ENCODE measurements at places on chromosomes 16 and 17.
A peak's percentile ranks its signal among the peaks of the same experiment; 100 is the strongest.

GRCh38 chr17:2033153-2033552, 3.2 kb downstream of the DPH1 start:
- no peak for DNase-seq
- no peaks in the 10 kb centered on the region for H3K27me3 ChIP-seq
- H3K27ac ChIP-seq, result no peak overlapping the region

DNA sequence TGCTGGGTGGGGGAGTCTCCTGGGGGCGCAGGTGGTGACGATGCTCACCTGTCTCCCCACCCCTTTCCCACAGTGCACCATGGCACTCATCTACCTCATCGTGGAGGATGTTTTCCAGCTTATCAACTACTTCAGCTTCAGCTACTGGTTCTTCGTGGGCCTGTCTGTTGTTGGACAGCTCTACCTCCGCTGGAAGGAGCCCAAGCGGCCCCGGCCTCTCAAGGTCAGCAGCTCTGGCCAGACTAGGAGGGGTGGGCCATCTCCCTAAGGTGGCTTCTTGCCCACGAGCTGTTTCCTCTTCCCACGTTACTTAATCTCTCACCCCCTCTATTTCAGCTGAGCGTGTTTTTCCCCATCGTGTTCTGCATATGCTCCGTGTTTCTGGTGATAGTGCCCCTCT, 14.5 kb downstream of the SLC7A6OS start:
- DNase-seq, result no peak
- no peak overlapping the region for H3K4me3 ChIP-seq
- peaks cover 87% of the 10 kb centered on the region for H3K36me3 ChIP-seq
- no peak overlapping the region for H3K27ac ChIP-seq
- H3K4me1 ChIP-seq, result peaks cover 26% of the 10 kb centered on the region

DNA sequence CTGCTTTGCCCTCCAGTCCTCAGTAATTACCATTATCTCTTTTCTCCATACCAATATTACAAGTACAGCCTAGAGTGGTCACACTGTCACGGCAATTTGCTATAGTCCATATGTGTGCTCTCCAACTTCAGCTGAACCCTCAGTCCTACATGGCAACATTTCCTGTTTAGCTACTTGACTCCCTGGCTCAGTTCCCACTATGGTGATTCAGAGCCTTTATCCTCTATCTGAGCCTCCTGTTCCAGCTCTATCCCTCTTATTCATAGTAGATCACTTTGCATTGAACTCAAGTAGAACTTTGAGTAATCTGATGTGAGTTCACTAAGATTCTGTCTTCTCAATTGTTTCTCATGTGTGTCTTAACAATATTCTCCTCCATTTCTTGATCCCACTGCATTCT, 43.7 kb upstream of the GOSR1 start:
- H3K4me1 ChIP-seq, result no peaks in the 10 kb centered on the region
- no peak for DNase-seq
- no peak overlapping the region for H3K27ac ChIP-seq
- peaks cover 64% of the 10 kb centered on the region for H3K36me3 ChIP-seq
- no peaks in the 10 kb centered on the region for H3K27me3 ChIP-seq

- DNase-seq, result peak; percentile 58
- peak overlapping the region; percentile 88 for H3K4me3 ChIP-seq
- no peaks in the 10 kb centered on the region for H3K27me3 ChIP-seq
- H3K4me1 ChIP-seq, result peaks cover 2% of the 10 kb centered on the region
These were observed 664 bp downstream of the NQO1 start for GRCh38 chr16:69725480-69726312.

DNA sequence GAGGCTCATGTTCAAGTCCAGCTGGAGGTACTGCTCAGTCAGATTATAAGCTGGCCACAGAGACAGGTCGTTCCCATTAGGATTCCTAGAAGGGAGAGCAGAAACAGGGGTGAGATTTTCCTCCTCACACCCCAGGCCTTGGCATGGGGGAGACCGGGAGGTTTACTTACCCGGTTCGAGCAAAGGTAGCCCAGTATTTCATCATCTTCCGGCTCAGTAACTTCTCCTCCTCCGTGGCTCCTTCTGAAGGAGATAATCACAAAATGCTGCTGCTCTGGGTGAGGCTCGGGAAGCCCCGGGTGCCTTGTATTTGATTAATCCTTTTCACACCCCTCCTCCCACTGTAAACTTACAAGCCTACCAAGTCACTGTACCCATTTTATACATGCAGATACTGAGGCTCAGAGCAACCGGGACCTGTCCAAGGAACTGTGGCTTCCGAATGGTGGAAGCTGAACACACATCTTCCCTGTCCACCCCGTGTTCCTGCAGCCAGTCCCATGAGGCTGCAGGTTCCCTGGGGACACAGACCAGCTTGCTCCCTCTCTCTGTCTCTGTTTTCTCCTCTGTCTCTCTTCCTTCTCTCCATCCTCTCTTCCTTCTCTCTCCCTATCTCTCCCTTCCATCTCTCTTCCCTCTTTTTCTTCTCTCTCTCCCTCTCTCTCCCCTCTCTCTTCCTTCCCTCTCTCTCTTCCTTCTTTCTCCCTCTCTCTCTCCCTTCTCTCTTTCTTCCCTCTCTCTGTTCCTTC, 13.9 kb upstream of the CES1 start:
- no peak overlapping the region for H3K27ac ChIP-seq
- no peaks in the 10 kb centered on the region for H3K4me1 ChIP-seq
- peaks cover 8% of the 10 kb centered on the region for H3K27me3 ChIP-seq
- H3K4me3 ChIP-seq, result no peak overlapping the region
- DNase-seq, result no peak
- H3K36me3 ChIP-seq, result no peaks in the 10 kb centered on the region

GRCh38 chr16:10728003-10728887, 15.4 kb upstream of the NUBP1 start:
- no peaks in the 10 kb centered on the region for H3K4me1 ChIP-seq
- H3K27ac ChIP-seq, result no peak overlapping the region
- H3K4me3 ChIP-seq, result no peak overlapping the region
- no peak for DNase-seq
- H3K27me3 ChIP-seq, result no peaks in the 10 kb centered on the region

- no peak for DNase-seq
- no peak overlapping the region for H3K4me3 ChIP-seq
- peaks cover 4% of the 10 kb centered on the region for H3K4me1 ChIP-seq
These were observed 151.7 kb downstream of the PRKCB start for GRCh38 chr16:23987443-23987842.

- peaks cover 3% of the 10 kb centered on the region for H3K4me1 ChIP-seq
- no peak overlapping the region for H3K27ac ChIP-seq
- H3K36me3 ChIP-seq, result no peaks in the 10 kb centered on the region
- no peak overlapping the region for H3K4me3 ChIP-seq
- H3K27me3 ChIP-seq, result peaks cover 70% of the 10 kb centered on the region
These were observed 42.2 kb downstream of the HOXB1 start for GRCh38 chr17:48488548-48489106.

- no peak for DNase-seq
- H3K27ac ChIP-seq, result no peak overlapping the region
- H3K4me1 ChIP-seq, result peaks cover 4% of the 10 kb centered on the region
- H3K27me3 ChIP-seq, result no peaks in the 10 kb centered on the region
- no peak overlapping the region for H3K4me3 ChIP-seq
These were observed 67.2 kb downstream of the CDH8 start for GRCh38 chr16:61969077-61969382.

GRCh38 chr16:10504404-10504885, 76.0 kb downstream of the EMP2 start:
- H3K4me1 ChIP-seq, result no peaks in the 10 kb centered on the region
- no peaks in the 10 kb centered on the region for H3K36me3 ChIP-seq
- no peak overlapping the region for H3K27ac ChIP-seq
- H3K4me3 ChIP-seq, result no peak overlapping the region

DNA sequence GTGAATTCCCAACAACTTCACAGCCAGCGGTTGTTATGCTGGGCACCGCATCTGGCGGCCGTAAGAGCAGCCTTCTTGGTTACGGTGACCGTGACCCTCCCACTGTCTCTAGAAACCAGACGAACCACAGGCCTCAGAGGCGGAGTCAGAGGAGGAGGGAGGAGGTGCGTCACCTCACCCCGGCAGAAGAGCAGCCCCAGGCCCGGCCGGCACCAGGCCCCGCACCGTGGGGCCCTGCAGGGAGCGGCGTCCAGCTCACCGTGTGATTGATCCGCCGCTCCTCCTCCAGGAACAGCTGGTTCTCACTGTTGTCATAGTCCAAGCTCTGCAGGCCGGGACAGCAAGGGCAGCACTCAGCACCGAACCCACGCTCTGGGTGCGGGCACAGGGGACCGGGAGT, 13.7 kb downstream of the CLCN7 start:
- DNase-seq, result no peak
- no peak overlapping the region for H3K4me3 ChIP-seq
- peaks cover 14% of the 10 kb centered on the region for H3K36me3 ChIP-seq

- H3K27me3 ChIP-seq, result no peaks in the 10 kb centered on the region
- DNase-seq, result peak; percentile 67
- H3K36me3 ChIP-seq, result no peaks in the 10 kb centered on the region
- H3K4me3 ChIP-seq, result no peak overlapping the region
These were observed 10.2 kb downstream of the ARSG start for GRCh38 chr17:68301438-68301959.

- no peaks in the 10 kb centered on the region for H3K4me1 ChIP-seq
- H3K36me3 ChIP-seq, result no peaks in the 10 kb centered on the region
- H3K27me3 ChIP-seq, result no peaks in the 10 kb centered on the region
- H3K27ac ChIP-seq, result no peak overlapping the region
These were observed 13.2 kb upstream of the MAP2K6 start for GRCh38 chr17:69401251-69401650.

- H3K4me3 ChIP-seq, result no peak overlapping the region
- no peaks in the 10 kb centered on the region for H3K27me3 ChIP-seq
- no peak overlapping the region for H3K27ac ChIP-seq
- no peaks in the 10 kb centered on the region for H3K36me3 ChIP-seq
- DNase-seq, result no peak
These were observed 21.9 kb upstream of the BCAR1 start for GRCh38 chr16:75273054-75273925.

DNA sequence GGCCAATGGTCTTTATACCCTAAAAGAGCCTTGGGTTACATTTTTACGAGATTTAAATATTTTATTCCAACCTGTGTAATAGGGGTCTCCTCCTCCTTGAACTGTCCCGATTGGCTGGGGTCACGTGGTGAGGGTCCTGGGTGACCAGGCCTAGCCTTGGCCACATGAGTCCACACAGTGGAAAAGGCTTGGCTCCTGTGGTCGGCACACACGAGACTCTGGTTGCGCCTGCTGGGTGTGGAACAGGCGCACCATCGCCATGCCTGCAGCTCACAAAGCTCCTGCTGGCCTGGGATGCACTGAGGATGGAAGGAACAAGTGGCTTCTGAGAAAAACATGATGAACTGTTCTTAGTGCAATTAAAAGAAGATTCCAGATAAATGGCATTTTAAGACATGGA, 103.9 kb upstream of the ZNF750 start:
- DNase-seq, result no peak
- H3K4me1 ChIP-seq, result no peaks in the 10 kb centered on the region
- peak overlapping the region; percentile 23 for H3K4me3 ChIP-seq
- H3K27ac ChIP-seq, result no peak overlapping the region
- no peaks in the 10 kb centered on the region for H3K27me3 ChIP-seq

DNA sequence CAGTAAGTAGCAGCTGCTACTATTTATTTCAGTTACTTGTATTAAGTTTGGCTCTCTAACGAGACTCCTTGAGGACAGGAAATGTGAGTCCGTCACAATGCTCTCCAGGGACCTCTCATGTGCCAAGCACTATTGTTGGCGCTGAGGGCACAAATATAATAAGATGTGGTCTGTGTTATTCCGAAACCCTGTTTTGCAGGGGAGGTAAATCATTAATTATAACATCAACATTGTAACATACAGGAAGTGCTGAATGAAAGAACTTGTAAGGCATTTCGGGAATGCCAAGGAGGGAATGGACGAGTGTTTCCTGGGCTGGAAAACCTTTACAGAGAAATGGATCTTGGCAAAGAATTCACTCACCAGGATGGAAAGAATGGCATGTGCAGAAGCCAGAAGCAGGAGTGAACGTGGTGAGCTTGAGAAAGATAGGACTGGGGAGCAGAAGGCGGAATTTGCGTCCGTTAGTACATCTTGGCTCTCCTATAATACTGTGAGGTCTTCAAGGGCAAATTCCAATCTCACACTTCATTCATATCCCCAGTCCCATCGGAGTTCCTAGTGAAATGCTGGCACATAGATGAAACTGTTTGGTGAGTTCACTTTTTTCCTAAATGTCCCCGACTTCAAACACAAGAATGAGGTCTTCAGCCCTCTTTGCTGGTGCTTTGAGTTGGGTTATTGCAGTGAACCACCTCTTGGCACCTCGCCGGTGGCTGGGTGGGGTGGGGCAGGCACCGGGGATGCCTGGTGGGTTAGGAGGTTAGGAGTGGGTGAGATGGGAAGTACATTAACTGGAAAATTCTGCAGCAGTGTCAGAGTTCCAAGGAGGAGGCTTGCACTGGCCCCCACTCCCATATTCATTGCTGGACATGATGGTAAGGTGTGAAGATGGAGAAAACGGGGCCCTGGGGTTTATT, 11.5 kb downstream of the TAC4 start:
- peaks cover 24% of the 10 kb centered on the region for H3K36me3 ChIP-seq
- H3K27me3 ChIP-seq, result no peaks in the 10 kb centered on the region
- DNase-seq, result no peak
- H3K4me1 ChIP-seq, result no peaks in the 10 kb centered on the region

DNA sequence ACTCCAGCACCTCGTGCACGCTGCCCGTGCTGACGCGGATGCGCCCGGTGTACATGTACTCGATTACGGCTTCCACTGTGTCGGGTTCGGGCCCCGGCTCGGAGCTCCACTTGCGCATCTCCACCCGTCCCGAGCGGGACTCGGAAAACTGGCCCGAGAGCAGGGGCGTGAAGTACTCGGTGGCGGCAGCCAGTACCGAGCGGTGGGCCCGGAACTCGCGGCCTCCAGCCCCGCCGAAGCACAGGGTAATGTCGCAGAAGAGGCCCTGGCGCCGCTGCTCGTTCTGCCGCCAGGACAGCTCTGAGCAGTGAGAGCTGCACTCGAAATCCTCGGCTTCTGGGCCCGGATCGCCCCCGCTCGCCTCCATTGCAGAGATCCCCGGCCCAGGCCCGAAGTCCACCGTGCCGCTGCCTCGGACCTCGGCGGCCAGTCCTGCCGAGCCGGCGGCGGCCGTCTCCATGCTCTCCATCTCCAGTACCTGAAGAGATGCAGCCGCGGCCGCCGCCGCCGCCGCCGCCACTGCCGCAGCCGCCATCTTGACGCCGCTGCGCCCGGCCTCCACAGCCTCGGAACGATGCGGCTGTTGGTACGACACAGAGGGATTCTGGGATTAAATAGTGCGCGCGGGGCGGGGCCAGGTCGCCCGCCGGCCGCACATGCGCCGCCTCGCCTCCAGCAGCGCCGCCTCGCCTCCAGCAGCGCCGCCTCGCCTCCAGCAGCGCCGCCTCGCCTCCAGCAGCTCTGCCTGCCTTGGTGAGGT, at the start of gene KLHL11:
Gene KLHL11 (minus strand): TSS at position 588 of the 760 bp plus-strand sequence. CDS start 53 bp downstream, at position 535.
- peak; percentile 98 for DNase-seq
- peak within 1 kb of the TSS; percentile 64 for H3K27ac ChIP-seq
- peaks cover 29% of the 10 kb centered on the region for H3K36me3 ChIP-seq
- H3K4me3 ChIP-seq, result peak within 1 kb of the TSS; percentile 91

- H3K27me3 ChIP-seq, result peaks cover 27% of the 10 kb centered on the region
- H3K4me1 ChIP-seq, result no peaks in the 10 kb centered on the region
- peak; percentile 18 for DNase-seq
- no peak overlapping the region for H3K27ac ChIP-seq
- H3K36me3 ChIP-seq, result no peaks in the 10 kb centered on the region
These were observed 32.0 kb downstream of the CCDC182 start for GRCh38 chr17:57713140-57713539.

Data from endodermal cell (in vitro differentiated cells).